Activated naive CD8-positive, alpha-beta T cell treated with anti-CD3 and anti-CD28 coated beads, Interleukin-2, amount 10 ng/mL, durations not matched to agents 7 days and 5 days (primary cell): ENCODE measurements at places on chromosomes 16 and 17. TPM values are rescaled to one million over a fixed set of nuclear protein-coding genes. Genes with fewer than 3 reads are reported as not detected.

The RTN4RL1 gene
- total RNA-seq, result 0.45 TPM

The C16orf89 gene
- not detected for total RNA-seq

The TEX14 gene
- 0.30 TPM for total RNA-seq

The SLFN11 gene
- total RNA-seq, result 44.1 TPM

The PGS1 gene
- total RNA-seq, result 73.2 TPM

The TP53TG3B gene
- total RNA-seq, result not detected

The TRAPPC2L gene
- 47.4 TPM for total RNA-seq

The ITGAD gene
- 0.28 TPM for total RNA-seq

The ALOX15B gene
- total RNA-seq, result not detected

The EVPLL gene
- not detected for total RNA-seq

The CACNG1 gene
- total RNA-seq, result not detected

The ACSM3 gene
- 9.7 TPM for total RNA-seq

The SPNS3 gene
- 32.9 TPM for total RNA-seq

The INTS2 gene
- 22.3 TPM for total RNA-seq

The SLC47A1 gene
- not detected for total RNA-seq

The MT1X gene
- 35.4 TPM for total RNA-seq

The BRCA1 gene
- total RNA-seq, result 53.5 TPM

The CNTD1 gene
- total RNA-seq, result not detected

The RMI2 gene
- 89.8 TPM for total RNA-seq

The NUFIP2 gene
- total RNA-seq, result 64.7 TPM

The OTOA gene
- 0.17 TPM for total RNA-seq

The FN3K gene
- 5.2 TPM for total RNA-seq

The TP53TG3D gene
- total RNA-seq, result 0.68 TPM

The PRR15L gene
- not detected for total RNA-seq

The KRTAP17-1 gene
- not detected for total RNA-seq

The CHD3 gene
- 199 TPM for total RNA-seq

The CEP295NL gene
- total RNA-seq, result not detected

The DHRS11 gene
- 4.8 TPM for total RNA-seq

The CRHR1 gene
- not detected for total RNA-seq

The CDR2L gene
- total RNA-seq, result 0.14 TPM

The NXN gene
- total RNA-seq, result 0.37 TPM

The ZNF205 gene
- total RNA-seq, result not detected

The CCL14 gene
- total RNA-seq, result not detected

The C16orf74 gene
- total RNA-seq, result 3.9 TPM

The TERB1 gene
- total RNA-seq, result not detected

The KCNG4 gene
- total RNA-seq, result not detected
